AG08396 (cell line): ENCODE measurements at places on chromosomes 16 and 17.
A peak's percentile ranks its signal among the peaks of the same experiment; 100 is the strongest.

- no peak for DNase-seq
These were observed 11.1 kb downstream of the DRC3 start for GRCh38 chr17:17983776-17984175.

DNA sequence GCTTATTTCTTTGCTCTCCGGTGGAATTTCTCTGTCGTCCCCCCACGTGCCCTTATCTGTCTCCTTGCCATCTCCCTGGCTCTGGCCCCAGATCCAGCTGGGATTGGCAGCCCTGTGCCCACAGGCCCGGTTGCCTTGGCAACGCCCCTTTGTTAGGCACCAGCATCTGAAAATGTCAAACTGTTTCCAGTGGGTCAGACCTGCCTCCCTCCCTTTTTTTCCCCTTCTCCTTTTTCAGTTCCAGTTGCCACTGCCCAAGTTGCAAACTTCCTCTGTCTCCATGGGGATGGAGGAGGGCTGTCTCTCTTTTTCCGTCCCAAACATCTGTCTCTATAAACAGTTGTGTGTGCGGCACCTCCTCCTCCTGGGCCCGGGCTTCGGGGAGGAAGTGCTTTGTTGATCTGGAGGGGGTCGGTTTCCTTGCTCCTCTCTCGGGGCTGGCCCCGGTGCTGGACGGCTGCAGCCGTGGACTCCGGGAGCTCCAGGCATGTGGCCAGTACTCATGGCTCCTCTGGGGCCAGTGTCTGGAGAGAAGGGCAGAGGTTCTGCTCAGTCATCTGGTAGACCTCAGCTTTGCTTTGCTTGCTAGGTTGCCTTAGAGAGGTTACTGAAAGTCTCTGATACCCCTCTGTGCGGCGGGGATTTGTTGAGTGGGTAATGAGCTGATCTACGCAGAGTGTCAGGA lies 35.3 kb downstream of the SOCS3 start:
- peak; percentile 88 for DNase-seq

GRCh38 chr16:71421911-71422310 lies 19.9 kb downstream of the TLE7 start:
- DNase-seq, result no peak

- peak; percentile 95 for DNase-seq
These were observed 949 bp downstream of the UBTF start for GRCh38 chr17:44218344-44219107.

GRCh38 chr16:85612191-85612800 lies 826 bp upstream of the GSE1 start:
- peak; percentile 97 for DNase-seq

GRCh38 chr17:1471490-1471889 lies 15.5 kb upstream of the CRK start:
- no peak for DNase-seq

- no peak for DNase-seq
These were observed 229.1 kb upstream of the COX10 start for GRCh38 chr17:13840254-13840653.

DNA sequence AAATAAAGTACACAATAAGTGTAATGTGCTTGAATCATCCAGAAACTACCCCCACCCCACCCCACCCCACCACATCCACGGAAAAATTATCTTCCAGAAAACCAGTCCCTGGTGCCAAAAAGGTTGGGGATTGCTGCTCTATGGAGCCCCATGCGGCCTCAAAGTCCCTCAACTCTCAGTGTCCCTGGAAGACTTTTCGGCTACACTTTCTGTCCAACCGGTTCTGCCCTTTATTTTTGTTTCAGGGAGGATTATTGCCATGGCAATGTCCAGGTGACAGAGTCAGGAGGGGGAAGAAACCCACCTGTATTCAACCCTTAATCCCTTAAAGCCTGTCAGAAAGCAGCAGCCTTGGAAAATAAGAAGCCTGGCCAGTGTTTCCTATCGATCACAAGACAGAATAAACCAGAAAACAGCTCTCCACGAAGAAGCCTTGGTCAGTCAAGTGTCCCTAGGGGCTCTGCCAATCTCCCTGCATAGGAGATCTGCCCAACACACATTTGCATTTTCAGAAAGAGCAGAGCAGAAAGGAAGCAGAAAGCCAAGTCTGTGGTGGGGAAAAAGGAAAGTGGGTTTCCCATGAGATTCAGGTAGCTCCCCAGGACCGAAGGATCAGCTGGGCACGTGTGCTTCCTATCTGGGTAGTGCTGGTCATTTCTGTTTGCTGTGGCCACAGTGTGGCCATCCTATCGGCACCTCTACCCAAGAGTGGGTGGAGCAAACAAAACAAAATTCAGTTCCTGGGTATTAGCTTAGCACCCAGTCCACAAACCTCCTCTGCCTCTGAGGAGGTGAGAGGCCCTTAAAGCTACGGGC lies 342.7 kb downstream of the SOX9 start:
- no peak for DNase-seq

DNA sequence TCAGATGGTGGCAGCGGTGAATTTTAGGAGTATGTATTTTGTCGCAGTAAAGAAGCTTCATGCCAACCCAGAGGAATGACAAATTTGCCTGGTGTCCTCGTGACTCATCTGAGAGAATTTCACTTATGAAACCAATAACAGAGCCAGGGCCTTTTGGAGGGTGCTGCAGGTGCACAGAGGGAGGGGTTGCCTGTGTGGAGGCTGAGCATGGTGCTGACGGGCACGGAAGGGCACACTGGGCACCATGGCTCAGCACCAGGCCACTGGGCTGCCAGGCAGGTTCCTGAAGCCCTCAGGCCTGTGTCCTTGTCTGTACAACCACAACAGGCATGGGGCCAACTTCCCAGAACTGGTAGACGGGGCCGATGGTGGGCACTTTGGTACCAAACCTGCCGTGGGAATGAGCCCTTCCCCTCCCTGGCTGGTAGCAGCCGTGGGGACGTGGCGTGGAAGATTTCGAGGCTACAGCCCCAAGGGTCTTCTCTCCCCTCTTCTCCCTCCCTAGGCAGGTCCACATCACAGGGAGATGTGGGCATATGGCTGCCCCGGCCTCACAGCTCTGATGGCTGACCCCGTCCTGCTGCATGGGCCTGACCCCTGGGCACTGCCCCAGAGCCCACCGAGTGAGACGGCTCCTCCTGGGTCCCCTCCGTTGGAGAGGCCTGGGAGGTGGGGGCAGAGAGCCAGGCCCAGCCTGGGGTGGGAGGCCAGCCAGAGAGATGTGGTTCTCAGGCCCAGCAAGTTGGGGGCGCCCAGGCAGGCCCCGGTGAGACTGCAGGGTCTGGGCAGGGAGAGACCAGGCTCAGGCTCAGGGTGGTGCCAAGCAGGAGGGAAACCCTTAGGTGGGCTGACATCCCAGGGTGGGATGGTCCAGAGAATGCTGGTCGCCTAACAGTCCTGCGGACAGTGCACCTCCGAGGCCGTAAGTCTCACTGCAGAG lies 30.2 kb upstream of the ZNF469 start:
- peak; percentile 63 for DNase-seq

DNA sequence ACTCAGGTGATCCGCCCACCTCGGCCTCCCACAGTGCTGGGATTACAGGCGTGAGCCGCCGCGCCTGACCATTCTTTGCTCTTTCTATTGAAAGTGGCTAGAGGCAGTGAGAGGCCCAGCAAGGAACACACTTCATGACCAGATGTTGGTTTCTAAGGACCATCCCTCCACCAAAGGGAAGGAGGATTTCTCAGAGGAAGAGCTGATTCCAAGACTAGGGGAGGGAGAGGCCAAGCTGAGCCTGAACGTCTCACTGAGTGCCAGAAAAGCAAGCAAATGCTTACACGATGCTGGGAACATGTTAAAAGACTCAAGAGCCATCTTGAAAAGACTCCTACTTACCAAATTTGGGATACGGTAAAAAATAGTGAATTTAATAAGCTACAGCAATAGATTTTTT lies 79.2 kb downstream of the MRM3 start:
- no peak for DNase-seq

DNA sequence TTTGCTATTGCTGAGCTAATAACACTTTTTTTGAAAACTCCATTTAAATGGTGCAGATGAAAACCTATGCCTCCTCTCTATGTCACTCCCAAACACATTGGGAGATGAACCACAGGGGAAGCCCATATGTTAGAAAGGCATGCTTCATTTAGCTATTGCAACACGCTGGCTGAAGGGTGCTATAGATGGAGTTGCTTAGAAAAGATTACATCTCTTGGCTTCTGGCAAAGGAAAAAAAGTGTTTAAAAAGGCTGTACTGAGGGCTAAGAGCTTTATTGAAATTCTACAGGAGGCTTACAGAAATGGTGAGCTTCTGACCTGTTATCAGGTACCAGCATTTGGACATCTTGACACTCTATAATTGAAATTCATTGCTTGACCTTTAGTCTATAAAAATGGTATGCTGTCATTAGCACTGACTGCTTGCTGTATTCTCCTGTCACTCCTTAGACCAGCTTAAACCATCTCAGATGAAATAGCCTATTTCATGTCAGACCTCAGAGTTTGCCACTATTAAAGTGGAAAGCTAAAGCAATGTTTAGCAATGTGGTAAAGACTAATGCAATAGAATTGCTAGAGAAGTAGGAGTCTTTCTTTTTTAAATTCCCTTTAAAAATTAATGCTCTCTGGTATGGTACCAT lies 503.9 kb downstream of the CDH11 start:
- DNase-seq, result no peak

DNA sequence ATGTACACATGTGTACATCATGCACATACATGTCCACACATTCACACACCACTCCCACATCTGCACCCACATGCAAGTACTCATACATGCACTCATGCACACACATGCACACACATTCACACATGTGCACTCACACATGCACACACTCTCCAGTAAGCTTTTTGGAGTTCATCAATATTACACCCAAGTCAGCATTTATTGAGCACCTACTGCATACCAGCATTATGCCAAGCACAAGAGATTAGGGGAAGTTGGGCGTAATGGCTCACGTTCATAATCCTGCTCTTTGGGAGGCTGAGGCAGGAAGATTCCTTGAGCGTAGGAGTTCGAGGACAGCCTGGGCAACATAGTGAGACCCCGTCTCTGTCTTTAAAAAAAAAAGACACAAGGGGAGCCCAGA lies 87.6 kb upstream of the HSBP1 start:
- DNase-seq, result no peak

DNA sequence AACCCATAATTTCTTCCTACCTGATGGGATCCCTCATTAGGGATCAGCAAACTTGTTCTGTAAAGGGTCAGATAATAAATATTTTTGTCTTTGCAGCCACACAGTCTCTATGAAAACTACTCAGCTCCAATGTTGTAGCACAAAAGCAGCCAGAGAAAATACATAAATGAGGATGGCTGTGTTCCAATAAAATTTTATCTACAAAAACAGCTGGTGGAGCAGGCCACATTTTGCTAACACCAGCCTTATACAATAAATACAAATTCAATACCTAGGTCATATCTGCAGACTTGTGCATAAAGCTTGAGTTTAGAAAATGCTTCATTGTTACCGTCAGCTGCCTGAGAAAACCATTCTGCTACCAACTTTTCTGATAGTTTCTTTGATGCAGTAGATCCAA lies 38.4 kb upstream of the INTS2 start:
- no peak for DNase-seq

DNA sequence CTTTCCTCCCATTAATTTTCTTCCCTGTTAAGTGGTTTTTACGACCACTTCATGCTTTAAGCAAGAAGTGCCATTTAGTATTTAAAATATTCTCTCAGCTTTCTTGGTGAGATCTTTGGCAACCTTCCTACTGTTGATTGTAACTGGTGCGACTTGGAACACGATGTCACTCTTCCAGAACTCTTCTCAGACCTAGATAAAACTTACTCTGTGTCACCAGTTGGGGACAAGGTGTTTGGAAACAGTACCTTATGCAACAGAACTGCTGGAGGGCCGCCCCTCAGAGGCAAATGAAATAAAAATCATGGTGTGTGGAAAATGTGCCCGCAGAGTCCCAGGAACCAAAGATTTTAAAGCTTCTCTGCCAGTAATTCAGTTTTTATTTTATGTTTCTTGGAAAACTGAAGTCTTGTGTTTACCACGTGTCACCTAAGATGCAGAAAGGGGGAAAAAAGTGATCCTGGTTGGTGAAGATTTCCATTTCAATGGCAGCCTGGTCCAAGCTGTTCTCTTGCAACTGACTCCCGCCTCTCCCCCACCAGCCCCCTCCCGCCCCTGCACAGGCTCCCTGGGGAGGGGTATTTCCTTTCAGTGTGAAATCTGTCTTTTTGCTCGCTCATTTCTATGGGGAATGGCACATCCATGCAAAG lies 7.2 kb upstream of the HSD11B2 start:
- DNase-seq, result no peak

GRCh38 chr16:57071831-57072582 lies 20.4 kb upstream of the CPNE2 start:
- peak; percentile 25 for DNase-seq

DNA sequence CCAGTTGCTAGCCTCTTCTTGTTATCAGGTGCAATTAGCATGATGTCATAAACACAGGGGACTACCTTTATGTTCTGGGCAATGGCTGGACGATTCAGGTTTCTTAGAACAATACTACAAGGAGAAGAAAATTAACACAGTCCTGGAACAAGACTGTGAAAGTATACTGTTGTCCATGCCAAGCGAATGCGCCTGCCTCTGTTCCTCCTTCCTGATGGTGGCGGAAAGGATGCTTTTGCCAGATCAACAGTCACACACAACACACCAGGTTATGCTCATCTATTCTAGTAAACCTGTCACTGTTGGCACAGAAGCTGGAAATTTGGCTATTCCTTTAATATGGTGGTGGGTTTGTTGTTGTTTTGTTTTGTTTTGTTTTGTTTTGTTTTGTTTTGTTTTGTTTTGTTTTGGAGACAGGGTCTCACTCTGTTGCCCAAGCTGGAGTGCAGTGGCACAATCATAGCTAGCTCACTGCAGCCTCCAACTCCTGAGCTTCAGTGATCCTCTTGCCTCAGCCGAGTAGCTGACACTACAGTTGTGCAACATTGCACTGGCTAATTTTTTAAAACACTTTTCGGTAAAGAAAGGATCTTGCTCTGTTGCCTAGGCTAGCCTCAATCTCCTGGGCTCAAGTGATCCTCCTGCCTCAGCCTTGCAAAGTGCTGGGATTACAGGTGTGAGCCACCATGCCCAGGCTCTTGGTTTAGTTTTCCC lies 3.1 kb upstream of the CD300LD start:
- no peak for DNase-seq

DNA sequence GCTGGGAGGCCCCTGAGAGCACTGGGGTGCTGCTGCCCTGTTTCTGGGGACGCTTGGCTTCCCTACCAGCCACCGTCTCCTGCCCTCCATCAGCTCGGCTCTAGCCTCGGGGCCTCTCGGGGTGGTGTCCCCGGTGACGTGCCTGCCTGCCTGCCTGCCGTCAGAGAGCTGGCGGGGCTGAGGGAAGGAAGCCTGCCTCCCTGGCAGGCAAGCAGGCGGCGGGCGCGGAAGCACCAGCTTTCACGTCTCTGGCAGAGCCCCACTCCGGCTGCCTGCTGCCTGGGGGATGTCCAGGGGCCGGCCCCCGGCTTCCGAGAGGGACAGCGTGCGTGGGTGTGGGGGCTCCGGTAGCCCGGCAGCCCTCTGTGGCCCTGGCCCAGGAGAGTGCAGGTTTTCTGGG lies 9.3 kb downstream of the CENPX start:
- DNase-seq, result peak; percentile 75

- no peak for DNase-seq
These were observed at the start of gene DNAI2 for GRCh38 chr17:74274060-74274708. TSS of gene DNAI2 (plus strand) at chr17:74274234. CDS start at chr17:74281818, 7,584 bp downstream.
